A549 treated with dexamethasone at 1 μM for 4 hours (cell line): ENCODE measurements at places on chromosomes 2 and 18. TPM values are rescaled to one million over a fixed set of nuclear protein-coding genes. Genes with fewer than 3 reads are reported as not detected.

DCC gene
- total RNA-seq: not detected in 5 replicates

IL1RL1 gene
- total RNA-seq: 0.64 to 1.6 TPM (median 1.2 TPM) in 5 replicates

ERFE gene
- 4.8 to 7.9 TPM (median 7.4 TPM) in 5 replicates for total RNA-seq

FER1L5 gene
- 0.02 TPM in 1 of 5 replicates, not detected in the others for total RNA-seq

INO80C gene
- total RNA-seq: 24.5 to 27.9 TPM (median 25.4 TPM) in 5 replicates

LPIN2 gene
- total RNA-seq: 14.1 to 20.5 TPM (median 17.5 TPM) in 5 replicates

RUFY4 gene
- total RNA-seq: not detected in 5 replicates

COBLL1 gene
- total RNA-seq: 4.5 to 6.9 TPM (median 6.0 TPM) in 5 replicates

FASTKD2 gene
- total RNA-seq: 29.4 to 35.0 TPM (median 33.2 TPM) in 5 replicates
